Inflammatory macrophage treated with lipopolysaccharide for 4 hours (primary cell): ENCODE measurements at places on chromosomes 3 and 15.
A peak's percentile ranks its signal among the peaks of the same experiment; 100 is the strongest.

DNA sequence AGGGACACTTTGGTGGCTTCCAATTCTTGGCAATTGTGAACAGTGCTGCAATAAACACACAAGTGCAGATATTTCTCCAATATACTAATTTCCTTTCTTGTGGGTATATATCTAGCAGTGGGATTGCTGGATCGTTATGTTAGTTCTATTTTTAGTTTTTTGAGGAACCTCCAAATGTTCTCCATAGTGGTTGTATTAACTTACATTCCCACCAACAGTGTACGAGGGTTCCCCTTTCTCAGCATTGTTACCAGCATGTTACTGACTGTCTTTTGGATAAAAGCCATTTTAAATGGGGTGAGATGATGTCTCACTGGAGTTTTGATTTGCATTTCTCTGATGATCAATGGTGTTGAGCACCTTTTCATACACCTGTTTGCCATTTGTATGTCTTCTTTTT is 92.8 kb downstream of the DAPK2 start:
- DNase-seq: peak; percentile 38

- no peak for DNase-seq
Observed at GRCh38 chr15:38093931-38094330, 158.7 kb upstream of the SPRED1 start.

- DNase-seq: no peak
Observed at GRCh38 chr15:97410897-97411575, 549.5 kb upstream of the ARRDC4 start.

GRCh38 chr3:182728238-182728637 is 65.1 kb upstream of the ATP11B start:
- DNase-seq: no peak

- no peak for DNase-seq
Observed at GRCh38 chr3:78848392-78849288, 919.2 kb downstream of the ROBO1 start.

GRCh38 chr15:93072411-93073394 is 16.3 kb downstream of the RGMA start:
- no peak for DNase-seq

- DNase-seq: no peak
Observed at GRCh38 chr3:195754906-195755305, 34.1 kb downstream of the MUC20 start.

DNA sequence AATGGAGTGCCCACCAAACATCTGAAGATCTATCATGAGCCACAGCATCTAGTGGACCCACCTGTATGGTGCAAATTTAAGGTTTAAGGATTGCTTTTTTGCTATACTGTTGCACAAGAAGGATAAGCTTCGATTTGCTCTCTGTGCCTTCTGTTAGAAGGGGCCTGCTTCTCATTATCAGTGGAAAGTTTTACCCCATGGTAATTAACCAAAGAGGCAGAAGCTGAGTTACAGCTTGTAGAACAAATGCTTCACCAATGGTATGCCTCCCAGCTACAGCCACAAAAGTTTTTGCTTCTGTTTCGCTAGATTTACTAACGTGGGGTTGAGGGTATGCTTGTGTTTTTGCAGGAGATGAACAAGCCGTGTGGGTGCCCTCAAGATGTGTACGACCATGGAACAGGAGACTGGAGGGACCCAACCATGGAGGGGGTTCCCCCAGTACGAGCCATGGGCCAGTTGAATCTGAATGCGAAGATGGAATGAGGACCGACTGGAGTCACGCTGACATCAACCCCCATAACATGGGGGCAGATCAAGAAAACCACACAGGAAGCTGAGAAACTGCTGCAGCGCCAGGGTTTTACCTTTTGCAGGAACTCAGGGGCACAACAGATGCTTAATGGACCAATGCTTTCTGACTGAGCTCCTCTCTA is 43.5 kb downstream of the ACAD9 start:
- DNase-seq: no peak

DNA sequence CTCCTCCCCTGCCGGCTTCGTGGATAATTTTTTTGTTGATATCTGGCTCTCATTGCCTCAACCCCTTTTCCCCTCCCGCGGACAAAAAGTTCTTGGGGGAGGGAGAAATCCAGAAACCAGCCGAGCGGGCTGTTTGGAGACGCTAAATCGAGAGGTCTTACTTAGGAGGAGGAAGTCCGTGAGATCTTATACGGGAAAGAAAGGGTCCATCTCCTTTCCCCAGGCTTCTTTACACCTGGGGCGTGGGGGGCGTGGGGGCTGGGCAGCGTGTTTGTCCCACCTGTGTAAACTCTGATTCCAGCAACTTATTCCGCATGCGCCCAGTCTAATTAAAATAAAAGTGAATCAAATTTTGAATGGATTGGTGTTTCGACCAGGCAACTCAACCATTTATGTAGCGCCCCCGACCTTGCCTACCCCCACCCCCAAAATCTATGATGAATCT is 364 bp upstream of the CADPS start:
- no peak for DNase-seq

GRCh38 chr3:156431334-156432124 is 123.4 kb downstream of the SSR3 start:
- no peak for DNase-seq

- no peak for DNase-seq
Observed at GRCh38 chr3:152307829-152308474, 39.2 kb downstream of the MBNL1 start.

DNA sequence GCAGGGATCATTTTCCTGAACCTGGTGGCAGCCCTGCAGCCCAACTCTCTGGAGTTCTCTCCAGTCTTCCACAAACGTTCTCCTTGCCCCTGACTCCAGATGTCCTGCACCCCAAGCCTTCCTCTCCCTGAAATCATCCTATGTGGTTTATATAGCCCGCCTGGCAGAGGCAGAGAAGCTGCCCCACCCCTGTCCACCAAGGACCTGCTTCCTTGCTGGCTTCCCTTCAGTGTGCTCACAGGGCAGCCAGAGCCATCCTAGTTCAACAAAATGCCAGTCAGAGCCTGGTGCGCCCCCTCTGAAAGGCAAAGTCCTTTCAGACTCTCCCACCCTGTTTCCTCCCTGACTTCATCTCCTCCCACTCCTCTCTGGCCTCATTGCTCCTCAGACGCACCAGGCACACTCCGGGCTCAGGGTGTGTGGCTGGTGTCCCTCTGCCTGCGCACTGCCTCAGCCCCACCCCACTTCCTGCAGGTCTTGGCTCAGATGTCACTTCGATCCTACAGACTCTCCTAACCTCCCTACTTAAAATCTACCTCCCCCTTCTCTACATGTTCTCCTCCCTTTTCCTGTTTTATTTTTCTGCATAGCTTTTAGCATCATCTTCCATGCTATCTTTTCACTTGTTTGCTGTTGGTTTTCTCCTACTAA is 5.9 kb downstream of the KBTBD13 start:
- DNase-seq: peak; percentile 30

DNA sequence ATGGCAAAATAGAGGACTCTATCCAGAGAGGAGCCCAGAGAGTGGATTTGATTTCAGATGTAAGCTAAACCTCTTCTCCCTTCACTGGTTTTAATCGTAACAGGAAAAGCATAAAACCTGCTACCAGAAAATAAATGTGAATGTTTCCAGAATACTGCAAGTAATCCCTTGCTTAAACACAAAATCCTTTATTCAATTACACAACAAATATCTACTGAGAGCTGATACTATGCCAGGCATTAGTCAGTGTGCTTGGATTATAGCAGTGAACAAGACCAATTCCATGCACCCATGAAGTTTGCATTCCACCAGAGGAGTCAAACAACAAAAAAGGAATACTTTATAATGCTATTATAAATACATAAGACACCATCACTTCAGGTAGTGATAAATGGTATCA is 15.1 kb downstream of the AVEN start:
- no peak for DNase-seq

DNA sequence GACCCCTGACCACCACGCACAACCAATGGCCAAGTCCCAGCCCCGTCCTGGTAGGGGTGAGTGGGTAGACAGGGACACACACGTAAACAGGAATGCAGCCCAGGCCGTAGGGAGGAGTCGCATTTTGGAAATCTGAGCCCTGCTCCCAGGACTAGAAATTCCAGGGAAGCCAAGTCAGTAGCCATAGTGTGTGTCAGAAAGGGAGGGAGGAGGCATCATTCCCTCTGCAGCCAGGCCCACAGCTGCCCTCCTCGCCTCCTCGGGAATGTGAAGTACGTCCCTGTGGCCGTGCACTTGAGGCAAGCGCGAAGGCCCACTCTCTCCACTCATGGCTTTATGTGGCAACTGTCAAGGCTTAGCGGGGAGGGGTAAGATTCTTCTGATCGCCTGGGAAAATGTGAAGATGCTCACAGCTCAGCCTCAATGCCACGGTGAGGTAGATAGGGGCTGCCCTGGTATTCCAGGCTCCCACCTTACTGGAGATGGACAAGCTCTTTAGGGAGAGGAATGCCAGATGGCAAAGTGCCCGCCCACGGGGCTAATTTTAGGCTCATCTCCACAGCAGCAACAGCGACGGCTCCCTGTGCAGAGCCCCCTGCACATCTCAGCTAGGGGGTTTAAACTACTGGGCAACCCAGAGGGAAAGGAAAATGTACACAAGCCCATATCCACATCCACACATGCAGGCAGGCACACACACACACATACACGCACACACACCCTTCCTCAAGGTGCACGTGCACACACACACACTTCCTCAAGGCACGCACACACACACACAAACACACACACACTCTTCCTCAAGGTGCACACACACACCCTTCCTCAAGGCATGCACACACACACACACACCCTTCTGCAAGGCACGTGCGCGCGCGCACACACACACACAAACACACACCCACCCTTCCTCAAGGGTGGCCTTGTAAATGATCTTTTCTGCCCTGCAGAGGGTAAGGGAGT is 65.5 kb downstream of the ADCY5 start:
- no peak for DNase-seq

DNA sequence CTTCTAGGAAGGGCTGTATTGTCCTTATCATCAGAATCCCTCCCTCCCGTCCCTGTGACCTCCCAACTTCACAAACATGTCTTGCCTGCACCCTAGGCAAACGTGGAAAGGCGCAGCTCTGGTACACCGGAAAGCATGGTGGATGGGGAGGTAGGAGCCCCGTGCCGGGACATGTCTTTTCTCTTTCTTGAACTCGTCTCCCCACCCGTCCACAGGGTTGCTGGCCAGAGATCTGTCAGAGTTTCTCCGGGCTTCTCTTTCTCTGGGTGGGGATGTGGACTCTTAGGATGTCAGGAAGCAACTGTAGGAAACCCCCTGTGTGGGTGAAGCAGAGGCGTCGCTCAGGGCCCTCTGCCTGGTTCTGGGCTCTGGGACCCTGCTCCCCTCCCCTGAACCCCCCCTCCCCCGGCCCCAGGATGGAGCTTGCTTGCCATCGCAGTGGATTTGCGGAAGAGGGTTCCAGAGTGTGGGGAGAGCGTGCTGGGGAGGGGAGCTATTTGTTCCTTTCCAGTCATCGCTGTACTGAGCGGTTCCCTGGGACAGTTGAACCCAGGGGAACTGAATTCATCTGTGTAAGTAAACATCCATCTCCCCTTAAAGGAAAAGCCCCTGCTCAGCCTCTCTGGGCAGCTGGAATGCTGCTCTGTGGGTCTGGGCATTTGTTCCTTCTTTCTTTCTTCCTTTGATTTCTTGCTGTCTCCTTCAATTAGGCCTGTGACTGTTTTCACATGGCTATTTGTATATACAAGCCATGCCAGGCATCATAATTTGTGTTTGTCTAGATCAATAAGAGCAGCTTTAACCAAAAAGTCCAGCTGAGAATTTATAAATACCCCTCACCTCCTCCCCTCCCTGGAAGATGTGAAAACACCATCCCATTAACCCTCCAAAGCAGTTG is 72.8 kb downstream of the SMAD3 start:
- DNase-seq: no peak

DNA sequence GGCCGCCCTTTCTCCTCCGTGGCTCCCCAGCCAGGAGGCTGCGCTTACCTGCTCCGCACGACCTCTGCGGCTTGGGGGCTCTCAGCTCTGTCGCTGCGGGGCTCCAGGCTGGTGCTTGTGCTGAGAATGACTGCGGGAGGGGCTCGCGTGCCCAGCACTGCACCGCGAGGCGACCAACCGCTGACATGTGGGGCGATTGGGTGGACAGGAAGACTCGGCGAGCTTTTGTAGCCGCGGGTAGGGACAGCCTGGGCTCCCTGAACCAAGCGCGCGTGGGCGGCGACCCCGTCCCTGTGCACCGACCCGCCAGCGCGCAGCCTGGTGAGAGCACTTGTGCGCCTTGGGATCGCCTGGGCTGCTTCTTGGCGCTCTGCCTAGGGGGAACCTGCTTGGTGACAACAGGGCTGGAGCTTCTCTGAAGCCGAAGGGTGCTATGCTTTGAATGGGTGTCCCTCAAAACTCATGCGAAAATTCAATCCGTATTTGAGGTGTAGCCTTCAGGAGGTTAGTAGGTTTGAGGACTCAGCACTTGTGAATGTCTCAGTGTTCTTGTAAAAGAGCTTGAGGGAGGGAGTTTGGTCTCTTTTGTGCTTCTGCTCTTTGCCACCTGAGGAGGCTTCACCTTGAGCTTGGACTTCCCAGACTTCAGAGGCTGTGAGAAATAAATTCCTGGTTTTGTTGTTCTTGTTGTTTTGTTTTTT is 50.4 kb downstream of the IL12A start:
- DNase-seq: peak; percentile 27

- DNase-seq: no peak
Observed at GRCh38 chr15:43268111-43269105, 1.7 kb upstream of the TGM5 start.

GRCh38 chr15:84681831-84682230 is 23.8 kb upstream of the NMB start:
- peak; percentile 53 for DNase-seq

DNA sequence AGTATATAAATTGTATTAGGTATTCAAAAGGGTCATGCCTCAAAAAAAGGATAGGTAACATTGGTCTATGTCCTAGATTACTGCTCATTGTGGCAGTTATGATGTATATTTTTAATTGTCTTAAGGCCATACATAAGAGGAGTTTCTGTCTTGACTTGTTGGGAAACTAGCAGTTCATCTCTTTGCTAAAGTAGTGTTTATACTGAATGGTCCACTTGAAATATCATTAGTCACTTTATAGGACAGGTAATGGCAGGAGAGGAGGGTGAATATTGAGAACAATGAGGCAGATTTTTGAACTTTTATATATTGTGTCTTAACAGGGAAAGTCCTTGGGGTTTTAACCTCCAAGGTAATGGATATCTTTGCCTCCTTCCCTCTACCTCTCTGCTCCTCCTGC is 58.4 kb downstream of the TP63 start:
- no peak for DNase-seq
